ENCODE measurements at places on chromosomes 3 and 15.
A peak's percentile ranks its signal among the peaks of the same experiment; 100 is the strongest.

DNA sequence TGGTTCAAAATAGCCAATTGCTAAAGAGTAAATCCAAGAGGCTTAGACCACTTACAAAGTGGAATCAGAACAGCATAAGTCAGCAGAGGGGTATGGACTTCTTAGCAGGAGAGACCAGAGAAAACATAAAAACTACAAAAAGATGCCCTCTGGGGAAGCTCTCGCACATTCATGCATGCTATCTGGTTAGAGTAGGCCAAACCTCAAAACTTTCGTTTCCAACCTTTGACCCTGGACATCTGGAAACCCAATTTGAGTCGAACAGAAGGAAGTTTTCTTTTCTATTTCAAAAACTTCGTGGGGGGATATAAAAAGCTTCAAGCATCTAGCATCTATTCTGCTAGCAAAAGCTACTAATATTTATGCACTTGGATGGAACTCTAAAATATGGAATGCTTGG, 523.9 kb upstream of the AGTR1 start:
- no peak for DNase-seq
- H3K36me3 ChIP-seq: no peaks in the 10 kb centered on the region
- no peaks in the 10 kb centered on the region for H3K4me1 ChIP-seq

GRCh38 chr15:26323566-26323965, 449.3 kb downstream of the GABRB3 start:
- no peak overlapping the region for H3K27ac ChIP-seq
- H3K4me3 ChIP-seq: no peak overlapping the region
- no peak for DNase-seq
- no peaks in the 10 kb centered on the region for H3K36me3 ChIP-seq
- H3K27me3 ChIP-seq: no peaks in the 10 kb centered on the region
- H3K4me1 ChIP-seq: no peaks in the 10 kb centered on the region

GRCh38 chr15:49331951-49332350, 91.1 kb upstream of the FGF7 start:
- H3K27ac ChIP-seq: no peak overlapping the region
- no peak for DNase-seq
- H3K36me3 ChIP-seq: no peaks in the 10 kb centered on the region
- H3K27me3 ChIP-seq: no peaks in the 10 kb centered on the region

DNA sequence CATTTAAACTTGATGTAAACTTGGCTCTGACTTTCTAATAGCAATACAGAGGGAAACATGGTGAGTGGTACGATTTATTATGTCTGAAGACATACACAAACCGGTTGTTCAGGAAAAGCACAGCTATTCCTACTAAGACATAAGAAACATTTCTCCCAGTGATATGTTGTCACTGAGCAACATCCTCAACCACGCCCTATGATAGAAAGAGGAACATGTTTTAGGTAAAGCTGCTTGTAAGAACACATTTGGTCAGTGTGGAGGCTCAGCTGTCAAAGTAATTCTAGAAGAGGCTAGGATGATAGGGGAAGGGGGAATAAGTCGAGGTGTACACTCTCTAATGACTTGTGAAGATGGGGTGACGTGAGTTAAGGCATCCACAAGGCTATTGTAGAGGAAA, 42.7 kb upstream of the B3GNT5 start:
- H3K36me3 ChIP-seq: no peaks in the 10 kb centered on the region
- no peaks in the 10 kb centered on the region for H3K4me1 ChIP-seq
- peak; percentile 17 for DNase-seq
- H3K27ac ChIP-seq: no peak overlapping the region

GRCh38 chr15:48609486-48609885, 36.0 kb downstream of the FBN1 start:
- H3K36me3 ChIP-seq: no peaks in the 10 kb centered on the region
- H3K4me3 ChIP-seq: no peak overlapping the region
- H3K27ac ChIP-seq: no peak overlapping the region
- no peaks in the 10 kb centered on the region for H3K4me1 ChIP-seq

DNA sequence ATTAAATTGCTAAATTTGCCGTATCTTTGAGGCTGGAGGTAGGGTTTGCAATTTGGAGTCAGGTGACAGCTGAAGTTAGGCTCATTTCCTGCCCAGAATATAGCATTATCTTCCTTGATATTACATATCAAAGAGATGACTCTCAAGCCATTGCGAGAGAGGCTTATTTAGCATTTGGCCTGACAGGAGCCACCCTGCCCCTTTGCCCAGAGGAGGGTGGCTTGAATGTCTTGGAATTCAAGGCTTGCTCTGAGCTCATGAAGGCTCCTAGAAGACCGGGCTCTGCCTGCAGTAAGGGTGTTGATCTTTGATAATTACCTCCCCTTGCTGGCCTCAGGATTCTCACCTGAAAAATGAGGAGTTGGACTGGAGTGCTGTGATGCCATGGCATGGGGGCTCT, 251.4 kb upstream of the C2CD4B start:
- H3K36me3 ChIP-seq: no peaks in the 10 kb centered on the region
- peaks cover 7% of the 10 kb centered on the region for H3K4me1 ChIP-seq
- H3K27me3 ChIP-seq: no peaks in the 10 kb centered on the region
- DNase-seq: no peak

GRCh38 chr3:135125171-135125801, 330.2 kb downstream of the EPHB1 start:
- no peaks in the 10 kb centered on the region for H3K4me1 ChIP-seq
- H3K27ac ChIP-seq: no peak overlapping the region
- no peak overlapping the region for H3K4me3 ChIP-seq
- no peaks in the 10 kb centered on the region for H3K36me3 ChIP-seq
- DNase-seq: no peak

GRCh38 chr3:111717601-111718000, 122.5 kb upstream of the ZBED2 start:
- no peaks in the 10 kb centered on the region for H3K36me3 ChIP-seq
- H3K27me3 ChIP-seq: no peaks in the 10 kb centered on the region
- H3K4me1 ChIP-seq: no peaks in the 10 kb centered on the region
- no peak overlapping the region for H3K4me3 ChIP-seq
- DNase-seq: peak; percentile 92

GRCh38 chr15:89496155-89497098, at the start of gene RHCG:
TSS of gene RHCG (minus strand) at chr15:89496583. CDS start at chr15:89496544, 39 bp downstream.
- DNase-seq: peak; percentile 44
- H3K4me1 ChIP-seq: peaks cover 4% of the 10 kb centered on the region
- H3K27ac ChIP-seq: no peak within 1 kb of the TSS
- H3K4me3 ChIP-seq: no peak within 1 kb of the TSS
- peaks cover 16% of the 10 kb centered on the region for H3K27me3 ChIP-seq

- no peaks in the 10 kb centered on the region for H3K27me3 ChIP-seq
- H3K36me3 ChIP-seq: no peaks in the 10 kb centered on the region
- H3K27ac ChIP-seq: no peak overlapping the region
- no peaks in the 10 kb centered on the region for H3K4me1 ChIP-seq
Observed at GRCh38 chr3:153028381-153028780, 133.6 kb upstream of the RAP2B start.

DNA sequence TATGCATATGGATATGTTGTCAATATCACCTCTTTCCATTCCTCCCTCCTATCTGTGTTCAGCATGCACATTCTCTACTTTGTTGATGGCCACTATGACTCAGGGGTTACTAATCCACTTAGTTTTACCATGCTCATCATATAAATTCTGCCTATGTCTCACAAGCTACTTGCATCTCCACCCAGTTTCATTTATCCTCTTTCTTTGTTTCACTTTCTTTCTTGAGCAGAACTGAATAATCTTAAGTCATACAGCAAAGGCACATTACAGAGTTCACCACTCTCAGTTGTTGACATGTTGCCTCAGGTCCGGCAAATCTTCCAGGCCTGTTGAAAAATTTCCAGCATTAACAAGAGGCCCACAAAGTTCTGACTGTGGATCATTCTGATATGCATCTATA, 71.5 kb downstream of the SSR3 start:
- no peaks in the 10 kb centered on the region for H3K27me3 ChIP-seq
- no peaks in the 10 kb centered on the region for H3K4me1 ChIP-seq
- DNase-seq: peak; percentile 7
- no peak overlapping the region for H3K4me3 ChIP-seq

DNA sequence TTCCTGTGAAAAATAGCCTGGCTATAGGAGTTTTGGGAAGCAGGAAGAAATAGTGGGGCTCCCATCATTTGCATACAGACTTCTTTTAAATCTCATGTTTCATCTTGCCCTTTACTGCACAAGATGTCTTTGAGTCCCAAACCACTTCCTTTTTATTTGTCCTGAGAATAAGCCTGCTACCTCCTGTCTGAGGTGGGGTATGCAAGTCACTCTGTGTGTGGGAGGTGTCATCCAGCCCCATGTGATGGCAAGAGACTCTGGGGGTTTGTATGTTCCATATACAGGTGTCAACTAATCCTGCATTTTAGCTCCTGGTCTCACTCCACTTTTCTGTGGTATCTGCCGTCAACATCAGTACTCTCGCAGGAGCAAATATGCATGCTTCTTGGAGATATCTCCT, 102.0 kb downstream of the OTOL1 start:
- no peak overlapping the region for H3K4me3 ChIP-seq
- no peaks in the 10 kb centered on the region for H3K27me3 ChIP-seq
- no peak overlapping the region for H3K27ac ChIP-seq

DNA sequence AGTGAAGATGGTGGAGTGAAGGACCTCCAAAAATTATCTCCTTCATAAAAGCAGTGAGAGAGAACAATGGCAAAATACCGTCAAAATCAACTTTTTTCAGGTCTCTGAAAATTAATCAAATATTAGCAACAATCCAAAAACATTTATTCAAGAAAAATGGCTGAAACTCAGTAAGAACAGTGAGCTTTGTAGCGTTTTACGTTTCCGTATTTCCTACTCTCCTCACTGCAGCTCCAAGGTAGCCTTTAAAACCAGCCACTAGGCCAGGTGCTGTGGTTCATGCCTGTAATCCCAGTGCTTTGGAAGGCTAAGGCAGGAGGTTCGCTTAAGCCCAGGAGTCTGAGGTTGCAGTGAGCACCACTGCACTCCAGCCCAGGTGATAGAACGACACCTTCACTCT, 38.5 kb downstream of the ATP10A start:
- H3K27ac ChIP-seq: no peak overlapping the region
- H3K36me3 ChIP-seq: no peaks in the 10 kb centered on the region
- H3K27me3 ChIP-seq: no peaks in the 10 kb centered on the region
- H3K4me1 ChIP-seq: no peaks in the 10 kb centered on the region
- no peak overlapping the region for H3K4me3 ChIP-seq

DNA sequence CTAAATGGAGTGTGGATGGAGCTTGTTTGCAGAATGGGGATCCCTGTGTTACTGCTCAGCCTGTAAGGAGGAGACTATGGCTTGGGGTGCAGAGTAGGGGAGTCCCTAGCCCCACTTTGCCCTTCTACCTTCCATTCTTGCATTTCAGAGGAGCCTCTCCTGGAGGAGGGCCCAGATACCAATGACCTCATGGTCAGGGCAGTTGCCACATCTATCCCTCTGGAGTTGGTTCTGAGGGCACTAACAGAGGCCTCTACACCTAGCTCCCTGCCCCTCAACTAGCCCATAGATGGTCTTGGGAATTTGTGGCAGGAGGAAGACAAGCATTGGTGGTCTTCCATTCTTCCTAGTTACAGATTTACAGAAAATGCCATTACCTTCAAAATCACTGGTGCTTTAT, 6.1 kb downstream of the SKOR1 start:
- H3K4me3 ChIP-seq: no peak overlapping the region
- no peaks in the 10 kb centered on the region for H3K36me3 ChIP-seq
- peaks cover 22% of the 10 kb centered on the region for H3K4me1 ChIP-seq
- peaks cover 90% of the 10 kb centered on the region for H3K27me3 ChIP-seq
- DNase-seq: no peak

GRCh38 chr3:131630097-131630496, 127.3 kb upstream of the MRPL3 start:
- DNase-seq: no peak
- H3K4me3 ChIP-seq: no peak overlapping the region
- no peaks in the 10 kb centered on the region for H3K36me3 ChIP-seq
- no peak overlapping the region for H3K27ac ChIP-seq
- no peaks in the 10 kb centered on the region for H3K27me3 ChIP-seq

GRCh38 chr3:10428406-10429091, 76.8 kb downstream of the ATP2B2 start:
- H3K27me3 ChIP-seq: no peaks in the 10 kb centered on the region
- no peak overlapping the region for H3K4me3 ChIP-seq
- H3K4me1 ChIP-seq: no peaks in the 10 kb centered on the region
- no peak for DNase-seq
- no peaks in the 10 kb centered on the region for H3K36me3 ChIP-seq
- no peak overlapping the region for H3K27ac ChIP-seq

- H3K27me3 ChIP-seq: no peaks in the 10 kb centered on the region
- H3K4me3 ChIP-seq: no peak within 1 kb of the TSS
- H3K27ac ChIP-seq: no peak within 1 kb of the TSS
- H3K4me1 ChIP-seq: no peaks in the 10 kb centered on the region
- DNase-seq: no peak
Observed at GRCh38 chr3:149792452-149793270, at the start of gene ANKUB1. TSS of gene ANKUB1 (minus strand) at chr3:149792554. CDS start at chr3:149792366, 188 bp downstream.

- H3K27me3 ChIP-seq: no peaks in the 10 kb centered on the region
- no peak overlapping the region for H3K27ac ChIP-seq
- H3K4me1 ChIP-seq: peaks cover 12% of the 10 kb centered on the region
- no peak overlapping the region for H3K4me3 ChIP-seq
- H3K36me3 ChIP-seq: no peaks in the 10 kb centered on the region
Observed at GRCh38 chr3:45209526-45209925, 16.6 kb downstream of the TMEM158 start.

DNA sequence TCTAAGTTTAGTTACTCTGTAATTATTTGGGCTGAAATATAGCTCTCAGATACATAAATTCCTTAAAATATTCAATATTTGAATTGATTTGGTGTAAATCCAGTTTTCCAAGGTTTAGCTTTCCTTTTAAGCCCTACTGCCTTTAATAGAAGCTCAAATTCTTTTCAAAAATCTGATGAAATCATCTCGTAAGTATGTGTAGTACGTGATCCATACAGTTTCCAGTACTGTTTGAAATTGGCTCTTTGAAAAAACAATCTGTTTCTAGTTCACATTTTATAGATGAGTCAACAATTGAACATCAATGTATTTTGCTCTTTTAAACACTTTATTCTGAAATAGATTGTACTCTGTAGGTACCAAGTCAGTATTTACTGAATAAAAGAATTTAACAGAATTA, 84.2 kb downstream of the LRRC49 start:
- DNase-seq: no peak
- no peaks in the 10 kb centered on the region for H3K27me3 ChIP-seq
- H3K27ac ChIP-seq: no peak overlapping the region
- H3K4me1 ChIP-seq: no peaks in the 10 kb centered on the region
- H3K36me3 ChIP-seq: no peaks in the 10 kb centered on the region
- no peak overlapping the region for H3K4me3 ChIP-seq

GRCh38 chr15:94265009-94265408, 33.6 kb downstream of the MCTP2 start:
- no peaks in the 10 kb centered on the region for H3K4me1 ChIP-seq
- no peak overlapping the region for H3K4me3 ChIP-seq
- H3K27me3 ChIP-seq: no peaks in the 10 kb centered on the region
- no peak for DNase-seq

DNA sequence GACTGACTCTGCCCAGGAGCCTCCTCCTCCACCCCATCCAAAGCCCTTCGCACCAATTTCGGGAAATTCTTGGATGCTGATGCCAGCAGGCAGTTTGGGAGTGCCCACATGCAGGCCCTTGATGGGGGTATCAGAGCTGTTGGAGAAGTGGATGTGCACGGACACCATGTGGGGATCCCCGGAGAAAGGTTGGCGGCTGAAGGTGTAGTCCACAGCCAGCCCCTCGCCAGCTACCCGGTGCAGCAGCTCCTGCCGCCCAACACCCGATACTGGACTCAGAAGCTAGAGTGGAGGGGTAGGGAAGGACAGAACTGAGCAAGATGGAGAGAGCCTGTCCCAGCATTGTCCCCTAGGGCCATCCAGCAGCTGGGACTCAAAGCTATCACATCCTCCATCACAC, 15.5 kb upstream of the CPEB1 start:
- no peaks in the 10 kb centered on the region for H3K27me3 ChIP-seq
- no peak for DNase-seq
- H3K4me1 ChIP-seq: no peaks in the 10 kb centered on the region
- no peaks in the 10 kb centered on the region for H3K36me3 ChIP-seq
- no peak overlapping the region for H3K27ac ChIP-seq
- H3K4me3 ChIP-seq: no peak overlapping the region

Data from trophoblast cell (in vitro differentiated cells and primary cell).